CD4-positive, alpha-beta T cell (primary cell): ENCODE measurements at places on chromosomes 6 and 20.

- no peak for DNase-seq
These were observed 41.3 kb downstream of the FRK start for GRCh38 chr6:116019428-116019827.

DNA sequence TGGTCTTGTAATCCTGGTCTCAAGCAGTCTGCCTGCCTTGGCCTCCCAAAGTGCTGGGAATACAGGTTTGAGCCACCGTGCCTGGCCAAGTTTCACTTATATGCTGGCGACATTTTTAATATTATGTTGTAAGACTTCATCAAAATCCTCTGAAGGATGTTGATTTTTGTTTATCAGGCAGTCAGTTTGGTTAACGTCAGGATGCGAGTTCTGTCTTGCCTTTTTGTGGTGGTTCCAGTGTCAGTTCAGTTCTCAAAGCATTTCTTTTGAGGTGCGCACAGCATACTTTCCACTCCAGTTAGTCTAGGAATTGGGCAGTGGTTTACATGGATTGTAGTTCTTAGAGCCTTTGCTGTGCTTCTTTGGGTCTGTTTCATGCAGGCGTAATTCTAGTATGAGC is 24.9 kb downstream of the SCAF8 start:
- DNase-seq: no peak

DNA sequence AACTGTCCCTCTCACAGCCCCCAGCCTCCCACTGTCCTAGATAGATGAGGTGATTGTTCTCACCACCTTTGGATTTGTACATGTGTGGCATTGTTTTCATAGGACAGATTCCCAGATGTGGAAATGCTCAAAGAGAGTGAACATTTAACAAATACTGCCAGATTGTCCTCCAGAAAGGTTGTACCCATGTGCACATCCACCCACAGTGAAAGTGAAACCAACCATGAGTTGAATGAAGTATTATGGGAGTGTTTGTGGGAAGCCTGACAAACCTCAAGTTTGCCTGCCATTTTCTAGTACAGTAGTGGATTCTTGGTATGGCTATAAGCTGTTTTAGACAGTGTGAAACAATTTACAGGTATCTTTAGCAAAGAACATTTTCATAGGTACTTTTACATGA is 42.7 kb downstream of the ANKRD6 start:
- DNase-seq: no peak

GRCh38 chr6:155854787-155855186 is 399.1 kb upstream of the NOX3 start:
- no peak for DNase-seq

- DNase-seq: no peak
These were observed 107.7 kb downstream of the ZDHHC14 start for GRCh38 chr6:157488716-157489118.

GRCh38 chr20:44400970-44401769 is 45.7 kb downstream of the HNF4A start:
- no peak for DNase-seq

DNA sequence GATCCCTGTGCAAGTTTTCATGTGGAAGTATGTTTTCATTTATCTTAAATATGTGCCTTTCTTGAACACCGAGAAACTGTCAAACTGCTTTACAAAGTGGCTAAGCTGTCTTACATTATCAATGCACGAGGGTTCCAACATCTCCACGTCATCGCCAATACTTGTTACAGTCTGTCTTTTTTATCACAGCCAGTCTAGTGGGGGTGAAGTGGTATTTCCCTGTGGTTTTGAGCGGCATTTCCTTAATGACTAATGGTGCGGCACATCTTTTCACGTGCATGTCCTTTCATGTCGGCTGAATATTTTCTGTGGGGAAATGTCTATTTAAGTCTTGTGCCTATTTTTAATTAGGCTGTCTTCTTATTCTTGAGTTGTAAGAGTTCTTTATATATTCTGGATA is 280.4 kb downstream of the FOXC1 start:
- no peak for DNase-seq

- no peak for DNase-seq
These were observed 59.4 kb downstream of the PDSS2 start for GRCh38 chr6:107399935-107400334.

DNA sequence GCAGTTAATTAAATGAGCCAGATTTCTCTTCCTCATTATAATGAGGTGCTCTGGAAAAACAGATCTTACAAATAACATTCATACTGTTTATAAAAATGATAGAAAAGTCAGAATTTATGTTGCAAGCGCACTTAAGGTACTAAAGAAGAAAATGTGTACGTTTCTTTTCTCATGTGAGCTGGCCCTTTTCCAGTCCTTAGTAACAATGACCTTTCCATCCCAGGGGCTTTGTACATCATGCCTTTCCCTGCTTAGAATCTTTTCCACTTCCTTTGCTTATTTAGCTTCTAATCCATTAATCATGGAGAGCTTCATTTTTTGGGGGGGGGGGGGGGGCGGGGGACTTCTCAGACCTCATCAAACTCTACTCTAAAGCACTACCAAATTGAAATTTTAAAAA is 4.8 kb downstream of the FBXO5 start:
- no peak for DNase-seq

DNA sequence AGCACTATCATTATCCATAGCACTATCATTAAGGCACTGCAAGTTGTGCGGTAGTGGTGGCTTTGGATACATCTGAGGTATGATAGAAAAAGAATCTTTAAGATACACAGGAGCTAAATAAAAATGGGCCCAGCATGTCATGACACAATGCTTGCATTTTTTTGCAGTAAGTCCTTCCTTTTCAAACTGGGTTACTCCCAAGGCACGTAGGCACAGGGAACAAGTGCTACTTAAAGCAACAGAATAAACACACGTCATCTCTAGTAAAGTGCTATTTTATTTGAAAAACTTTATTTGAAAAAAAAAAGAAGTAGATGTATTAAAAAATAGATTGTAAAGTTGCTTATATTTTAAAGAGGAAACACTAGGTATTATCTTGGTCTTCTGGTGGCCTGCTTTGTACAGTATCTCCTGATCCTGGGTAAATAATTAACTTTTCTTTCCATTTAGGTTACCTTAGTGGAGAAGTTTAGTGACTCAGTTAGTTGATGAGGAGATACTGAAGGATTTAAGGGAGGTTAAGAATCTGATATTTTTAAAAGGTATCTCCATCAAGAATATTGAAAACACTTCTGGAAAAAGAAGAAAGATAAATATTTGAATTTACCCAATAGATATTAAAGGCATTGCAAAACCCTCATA is 129.6 kb downstream of the EDN1 start:
- DNase-seq: no peak

DNA sequence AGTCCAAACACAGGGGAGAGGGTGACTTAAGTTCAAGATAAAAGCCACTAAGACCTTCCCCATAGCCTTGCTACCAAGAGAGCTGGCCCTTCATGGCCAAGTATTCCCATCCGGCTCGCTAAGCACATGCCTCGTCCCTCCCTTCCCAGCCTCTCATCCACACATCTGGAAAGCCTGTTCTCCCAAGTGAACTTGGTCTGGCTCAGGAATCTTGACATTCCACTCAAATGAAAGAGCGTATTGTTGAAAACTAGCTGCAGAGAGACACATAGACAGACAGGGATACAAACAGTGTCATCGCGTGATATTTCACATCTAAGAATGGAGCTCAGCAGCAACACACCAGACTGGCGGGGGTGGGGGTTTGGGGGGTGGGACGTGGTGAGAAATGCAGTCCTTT is 182.8 kb upstream of the FOXQ1 start:
- DNase-seq: no peak

- no peak for DNase-seq
These were observed 114.9 kb upstream of the PTPN1 start for GRCh38 chr20:50395251-50395729.

- no peak for DNase-seq
These were observed 100.9 kb downstream of the HFE start for GRCh38 chr6:26187981-26188635.

DNA sequence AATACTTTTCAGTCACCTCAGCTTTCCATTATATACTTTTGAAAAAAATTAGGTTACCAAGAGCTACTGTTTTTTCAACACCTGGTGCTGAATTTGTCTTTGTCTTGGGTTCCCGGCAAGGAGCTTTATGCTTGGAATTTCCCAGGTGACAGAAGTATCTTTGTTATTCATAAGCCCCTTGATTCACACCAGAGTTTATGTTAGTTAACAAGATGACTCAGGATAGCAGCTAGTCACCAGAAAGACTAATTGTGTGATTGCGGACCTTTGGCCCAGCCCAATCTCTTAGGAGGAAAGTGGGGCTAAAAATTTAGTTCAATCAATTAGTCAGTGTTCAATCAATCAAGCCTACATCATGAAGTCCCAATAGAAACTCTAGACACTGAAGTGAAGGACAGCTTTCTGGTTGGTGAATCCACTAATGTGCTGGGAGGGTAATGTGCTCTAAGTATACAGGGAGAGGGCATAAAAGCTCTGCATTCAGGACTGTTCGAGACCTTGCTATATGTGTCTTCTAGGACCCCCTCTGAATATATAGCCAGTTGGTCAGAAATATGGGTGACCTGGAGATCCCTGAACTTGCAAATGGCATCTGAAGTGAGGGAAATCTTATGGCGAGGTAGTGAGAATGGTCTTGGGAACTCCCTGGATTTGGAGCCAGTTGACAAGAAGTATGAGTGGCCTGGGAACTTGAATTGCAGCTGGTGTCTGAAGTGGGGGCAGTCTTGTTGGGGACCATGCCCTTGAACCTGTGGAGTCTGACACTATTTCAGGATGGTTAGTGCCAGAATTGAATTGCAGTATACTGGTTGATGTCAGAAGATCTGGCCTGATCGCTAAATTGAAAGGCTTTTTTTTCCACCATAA is 16.2 kb downstream of the TMEM30A start:
- no peak for DNase-seq
